Thyroid gland (tissue), 4 donors: ENCODE measurements at places on chromosomes 2 and 18. TPM values are rescaled to one million over a fixed set of nuclear protein-coding genes. Genes with fewer than 3 reads are reported as not detected.

DNA sequence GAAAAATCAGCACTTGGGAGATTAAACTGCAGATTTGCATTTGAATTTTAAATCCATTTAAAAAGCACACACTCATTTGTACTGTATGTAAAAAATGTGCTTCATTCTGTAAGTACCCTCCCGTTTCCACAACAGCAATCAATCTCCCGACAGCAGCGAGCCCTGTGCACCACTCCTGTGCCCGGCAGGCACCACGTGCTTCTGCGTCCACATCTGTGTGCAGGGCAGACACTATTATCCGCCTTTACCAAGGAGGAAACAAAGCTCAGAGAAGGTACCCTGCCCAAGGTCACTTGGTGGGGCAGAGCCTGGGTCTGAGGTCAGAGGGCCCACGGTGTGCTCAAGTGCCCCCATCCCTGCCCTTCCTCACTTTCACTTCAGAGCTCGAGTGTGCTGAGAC lies 7.5 kb downstream of the HSBP1L1 start:
- no peaks in the 10 kb centered on the region for H3K4me1 ChIP-seq
- no peak overlapping the region for H3K27ac ChIP-seq
- no peak overlapping the region for H3K4me3 ChIP-seq
- no peak for DNase-seq

CTAGE1 gene
- not detected for total RNA-seq

DNA sequence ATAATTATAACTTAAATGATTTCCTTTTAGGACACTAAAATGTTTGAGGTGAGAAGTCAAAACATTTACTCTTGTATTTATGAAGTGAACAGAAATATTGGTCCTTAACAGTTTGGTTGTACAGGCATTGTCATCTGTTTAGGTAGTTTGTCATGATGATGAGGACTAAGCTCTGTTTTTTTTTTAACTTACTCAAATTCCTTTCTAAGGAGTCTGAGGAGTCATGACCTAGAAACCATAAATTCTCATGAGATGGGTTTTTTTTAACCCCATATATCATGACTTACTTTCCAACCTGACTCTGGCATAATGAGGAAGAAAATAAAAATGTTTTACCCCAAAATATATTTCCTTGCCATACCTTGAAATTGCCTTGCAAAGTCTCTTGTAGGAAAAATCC lies 1176.2 kb downstream of the SUCLG1 start:
- no peaks in the 10 kb centered on the region for H3K27me3 ChIP-seq
- no peak overlapping the region for H3K27ac ChIP-seq
- no peak for DNase-seq

- peaks cover 4% of the 10 kb centered on the region for H3K27me3 ChIP-seq
- no peaks in the 10 kb centered on the region for H3K36me3 ChIP-seq
- no peak for DNase-seq
- no peak overlapping the region for H3K27ac ChIP-seq
- H3K4me1 ChIP-seq: no peaks in the 10 kb centered on the region
Measured at GRCh38 chr2:4533806-4534205, 830.4 kb downstream of the DCDC2C start.

NCKAP5 gene
- total RNA-seq: 0.45 TPM
